GM12865 (cell line): ENCODE measurements at places on chromosomes 6 and 20.
A peak's percentile ranks its signal among the peaks of the same experiment; 100 is the strongest.

DNA sequence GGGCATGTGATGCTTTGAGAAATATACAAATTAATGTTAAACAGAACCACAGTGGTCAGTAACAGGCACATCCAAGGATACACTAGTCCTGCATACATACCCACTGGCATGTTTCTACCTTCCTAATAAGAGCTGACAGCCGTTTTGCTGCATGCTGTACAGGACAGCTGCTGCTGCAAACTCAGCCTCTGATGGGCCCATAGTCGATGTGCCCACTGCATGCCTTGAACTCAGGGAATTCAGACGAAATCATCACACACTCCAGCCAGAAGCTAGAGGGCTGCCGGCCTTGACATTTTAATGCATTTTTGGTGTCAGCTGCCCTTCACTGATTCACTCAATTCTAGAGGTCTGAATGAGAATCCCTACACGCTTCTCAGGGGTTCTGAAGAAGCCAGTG, 29.3 kb downstream of the FKBP1A start:
- no peak for DNase-seq

GRCh38 chr6:167113047-167113754, 9.7 kb upstream of the CCR6 start:
- DNase-seq: peak; percentile 78

DNA sequence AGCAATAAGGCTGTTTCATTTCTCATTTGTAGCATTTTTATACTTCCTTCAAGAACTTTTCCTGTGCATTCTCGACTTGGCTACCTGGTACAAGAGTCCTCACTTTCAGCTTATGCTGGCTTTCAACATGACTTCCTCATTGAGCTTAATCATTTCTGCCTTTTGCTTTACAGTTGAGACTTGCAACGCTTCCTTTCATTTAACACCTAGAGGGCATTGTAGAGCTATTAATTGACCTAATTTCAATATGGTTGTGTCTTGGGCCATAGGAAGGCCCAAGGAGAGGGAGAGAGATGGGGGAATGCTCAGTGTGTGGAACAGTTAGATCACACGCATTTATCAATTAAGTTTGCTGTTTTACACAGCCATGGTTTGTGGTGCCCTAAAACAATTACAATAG, 37.2 kb downstream of the SLC22A2 start:
- DNase-seq: peak; percentile 12

- no peak for DNase-seq
These were observed 8.3 kb upstream of the ZBTB2 start for GRCh38 chr6:151399679-151400078.

- DNase-seq: no peak
These were observed 192.4 kb upstream of the ZNF217 start for GRCh38 chr20:53786071-53786444.

- DNase-seq: no peak
These were observed 50.4 kb upstream of the TAB2 start for GRCh38 chr6:149267072-149267471.

DNA sequence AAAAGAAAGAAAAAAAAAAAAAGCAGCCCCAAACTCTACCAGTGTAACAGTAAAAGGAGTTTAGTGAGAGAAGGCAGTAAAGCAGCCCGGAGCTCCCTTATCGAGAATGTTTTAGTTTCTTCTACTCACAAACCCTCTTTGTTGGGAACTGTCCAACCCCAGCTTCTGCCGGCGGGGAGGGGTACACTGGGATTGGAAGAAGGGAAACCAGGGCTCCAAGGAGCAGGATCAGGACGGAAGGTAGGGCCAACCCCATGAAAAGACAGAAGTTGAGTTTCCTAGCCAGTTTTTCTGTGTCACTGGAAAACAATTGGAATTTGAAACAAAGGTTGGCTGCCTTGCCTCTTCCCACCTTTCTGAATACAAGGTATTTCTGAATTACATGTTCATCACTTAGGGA, 66.0 kb downstream of the KIZ start:
- no peak for DNase-seq

DNA sequence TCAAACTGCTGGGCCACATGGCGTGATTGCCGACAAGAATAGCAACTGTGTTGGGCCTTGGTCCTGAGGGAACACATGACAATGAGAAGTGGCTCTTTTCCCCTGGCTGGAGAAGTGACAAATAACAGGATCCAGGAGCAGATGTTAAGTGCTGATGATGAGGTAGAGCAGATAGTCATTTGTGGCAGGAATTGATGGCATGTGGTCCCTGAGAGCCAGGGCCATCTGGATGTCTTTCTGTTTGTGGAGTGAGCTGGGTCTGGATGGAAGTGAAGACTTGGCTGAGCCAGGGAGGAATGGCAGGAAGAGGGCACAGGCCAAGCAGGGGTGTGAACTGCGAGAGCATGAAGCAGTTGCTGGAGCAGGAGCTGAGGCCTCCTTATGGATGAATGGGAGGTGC, 67.8 kb downstream of the SCAND1 start:
- no peak for DNase-seq

GRCh38 chr6:56875961-56876360, 78.9 kb upstream of the BEND6 start:
- no peak for DNase-seq

DNA sequence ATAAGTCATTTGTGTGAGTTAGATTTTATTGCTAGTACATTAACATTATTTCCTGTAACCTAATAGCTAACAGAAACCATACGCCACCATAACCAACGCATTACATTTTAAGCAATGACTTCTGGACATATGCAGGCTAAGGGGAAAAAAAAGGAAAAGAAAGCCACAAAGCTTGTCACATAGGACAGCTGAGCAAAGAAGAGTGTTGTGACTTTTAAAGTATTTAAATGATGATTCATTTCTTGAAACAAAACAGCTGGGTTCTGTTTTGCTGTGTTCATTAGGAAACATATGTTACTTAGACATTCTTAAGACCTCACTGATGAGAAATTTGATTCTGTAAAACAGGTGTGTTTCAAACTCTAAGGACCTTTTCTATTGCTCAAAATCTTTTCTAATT, 171.4 kb downstream of the COL9A1 start:
- peak; percentile 66 for DNase-seq

DNA sequence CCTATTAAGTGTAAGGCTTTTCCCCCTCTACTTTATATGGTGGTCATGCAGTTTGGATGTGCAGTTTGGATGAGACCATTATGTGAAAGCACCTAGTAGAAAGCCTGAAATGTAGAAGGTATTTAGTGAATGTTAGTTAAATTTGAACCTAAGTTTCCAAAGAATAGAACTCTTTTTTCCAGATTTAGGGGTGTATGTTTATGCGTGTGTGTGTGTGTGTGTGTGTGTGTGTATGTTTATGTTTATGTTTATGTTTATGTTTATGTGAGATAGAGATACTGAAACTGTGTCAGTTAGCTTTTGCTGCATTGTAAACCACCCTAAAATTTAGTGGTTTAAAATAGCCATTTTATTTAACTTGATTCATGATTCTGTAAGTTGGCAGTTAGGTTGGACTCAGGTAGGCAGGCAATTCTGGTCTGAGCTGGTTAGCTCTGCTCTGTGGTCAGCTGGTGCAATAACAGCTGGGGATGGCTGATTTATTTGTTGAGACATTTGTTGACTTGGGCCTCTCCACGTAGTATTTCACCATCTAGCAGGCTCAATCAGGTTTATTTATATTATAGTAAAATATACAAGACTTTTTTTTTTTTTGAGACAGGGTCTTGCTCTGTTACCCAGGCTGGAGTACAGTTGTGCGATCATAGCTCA, 54.0 kb downstream of the STK4 start:
- DNase-seq: no peak

GRCh38 chr6:9481292-9482029, 933.4 kb downstream of the TFAP2A start:
- DNase-seq: no peak

DNA sequence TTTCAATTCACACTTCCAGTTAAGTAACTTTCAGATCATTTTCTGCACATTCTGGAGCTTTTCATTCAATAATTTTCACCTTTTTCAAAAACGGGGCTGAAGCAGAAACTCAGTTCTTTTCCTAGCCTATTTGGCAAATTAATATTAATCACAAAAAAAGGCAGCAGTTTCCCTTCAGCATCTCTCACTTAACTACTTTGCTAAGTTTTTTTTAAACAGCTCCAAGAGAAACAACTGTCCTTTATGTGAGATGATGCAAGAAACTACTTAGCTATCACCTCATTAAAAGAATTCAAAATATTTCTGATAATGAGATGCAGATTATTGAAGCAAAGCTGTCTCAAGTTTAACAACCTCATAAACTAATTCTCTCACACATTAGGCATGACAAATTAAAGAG, 11.8 kb downstream of the CASS4 start:
- no peak for DNase-seq

GRCh38 chr20:6635034-6635736, 132.3 kb upstream of the BMP2 start:
- peak; percentile 3 for DNase-seq

GRCh38 chr20:61184194-61184593, 67.9 kb upstream of the CDH4 start:
- DNase-seq: no peak

DNA sequence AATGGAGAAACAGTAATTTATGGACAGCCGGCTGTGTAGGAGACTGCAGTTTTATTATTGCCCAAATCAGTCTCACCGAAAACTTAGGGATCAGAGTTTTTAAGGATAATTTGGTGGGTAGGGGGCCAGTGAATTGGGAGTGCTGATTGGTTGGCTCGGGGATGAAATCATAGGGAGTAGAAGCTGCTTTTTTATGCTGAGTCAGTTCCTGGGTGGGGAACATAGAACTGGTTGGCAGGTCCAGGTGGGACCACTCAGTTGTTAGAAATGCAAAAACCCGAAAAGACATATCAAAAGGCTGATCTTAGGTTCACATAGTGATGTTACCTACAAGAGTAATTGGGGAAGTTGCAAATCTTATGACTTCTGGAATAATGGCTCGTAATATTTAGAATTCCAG, 59.3 kb downstream of the DOP1A start:
- no peak for DNase-seq

- no peak for DNase-seq
These were observed 724.5 kb upstream of the FLRT3 start for GRCh38 chr20:15061955-15062354.

- DNase-seq: no peak
These were observed 114.1 kb upstream of the HDDC2 start for GRCh38 chr6:125415913-125416312.

GRCh38 chr6:139923964-139924475, 549.6 kb upstream of the CITED2 start:
- no peak for DNase-seq

DNA sequence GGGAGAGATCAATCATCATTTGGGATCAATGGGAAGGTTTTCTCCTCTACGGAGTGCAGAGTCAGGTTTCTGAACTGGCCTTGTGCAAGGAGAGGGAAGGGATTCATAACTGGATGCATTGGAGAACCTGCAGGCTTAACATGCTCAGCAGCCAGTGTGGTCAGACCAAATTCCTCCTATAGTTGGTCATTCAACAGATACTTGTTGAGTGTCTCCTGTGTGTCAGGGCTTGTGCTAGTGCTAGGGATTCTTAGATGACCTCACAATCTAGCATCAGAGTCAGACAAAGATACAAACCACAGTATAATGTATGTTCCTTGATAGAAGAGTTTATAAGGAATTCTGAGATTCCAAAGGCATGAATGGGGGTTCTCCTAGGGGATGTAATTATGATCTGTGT, 23.9 kb downstream of the RALY start:
- no peak for DNase-seq

- no peak for DNase-seq
These were observed 257.6 kb downstream of the NRN1 start for GRCh38 chr6:5749016-5749650.

DNA sequence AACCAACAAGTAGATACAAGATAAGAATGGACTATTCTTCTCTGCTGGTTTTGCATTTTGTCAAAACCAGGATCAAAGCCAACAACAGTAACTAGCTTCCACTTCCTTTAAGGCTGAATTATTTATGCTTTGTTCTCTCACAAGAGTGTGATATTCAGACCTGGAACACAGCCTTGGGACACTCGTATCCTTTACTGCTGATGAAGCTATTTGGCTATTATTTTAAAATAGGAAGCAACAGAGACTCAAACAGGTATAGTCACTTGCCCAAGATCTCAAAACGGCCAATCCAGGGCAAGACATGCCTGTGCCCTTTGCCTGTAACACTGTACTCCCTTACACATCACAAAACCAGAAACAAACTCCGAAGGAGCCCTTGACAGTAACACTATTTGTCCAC, 19.9 kb downstream of the SPTLC3 start:
- DNase-seq: no peak

- DNase-seq: no peak
These were observed 28.5 kb upstream of the EPHA7 start for GRCh38 chr6:93447874-93448273.

- no peak for DNase-seq
These were observed 526.6 kb upstream of the ARID1B start for GRCh38 chr6:156250593-156250992.

DNA sequence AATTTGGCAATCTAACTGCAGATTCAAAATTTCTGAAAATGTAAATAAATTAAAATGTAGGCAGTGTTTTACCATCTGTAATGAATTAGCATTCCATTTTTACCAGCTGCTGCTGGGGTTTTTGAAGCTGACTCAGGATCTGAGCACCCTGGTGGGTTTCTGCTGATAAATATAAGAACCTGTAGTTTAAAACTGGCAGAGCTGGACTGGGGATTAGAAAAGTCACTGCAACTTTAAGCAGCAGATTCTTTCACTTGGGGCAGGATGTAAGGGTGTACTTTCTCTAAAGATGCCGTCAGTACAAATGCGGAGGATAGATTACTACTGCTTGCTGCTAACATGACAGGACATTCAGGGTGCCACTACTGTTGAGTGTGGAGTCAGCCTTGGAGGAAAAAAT, 341.8 kb downstream of the CDKAL1 start:
- DNase-seq: peak; percentile 11

DNA sequence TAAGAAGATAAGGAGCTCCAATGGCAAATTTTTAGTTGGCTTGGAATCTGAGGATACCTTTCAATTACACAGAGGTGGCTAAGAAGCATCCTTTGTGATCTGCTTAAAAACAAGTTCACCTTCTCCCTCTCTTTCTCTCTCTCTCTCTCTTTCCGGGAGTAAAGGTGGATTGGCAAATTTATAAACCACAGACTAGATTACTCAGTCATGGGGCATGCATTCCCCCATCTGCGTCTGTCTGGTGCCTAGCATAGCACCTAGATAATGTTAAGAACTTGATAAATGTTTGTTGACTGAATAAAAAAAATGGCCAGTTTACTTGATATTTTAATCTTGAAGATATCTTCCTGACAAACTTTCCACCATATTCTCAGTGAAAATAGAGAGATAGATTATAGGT, 312.3 kb downstream of the CDC5L start:
- DNase-seq: no peak

GRCh38 chr6:37168811-37169495, 999 bp upstream of the PIM1 start:
- DNase-seq: peak; percentile 35

- DNase-seq: no peak
These were observed 86.6 kb downstream of the CD40 start for GRCh38 chr20:46204594-46205186.

GRCh38 chr6:24126586-24127192, 674 bp downstream of the NRSN1 start:
- DNase-seq: peak; percentile 53

- DNase-seq: no peak
These were observed 517.6 kb upstream of the SOX4 start for GRCh38 chr6:21075986-21076385.

GRCh38 chr20:63570281-63571086, 3.6 kb downstream of the HELZ2 start:
- no peak for DNase-seq
